ENCODE measurements at places on chromosomes 2 and 18. TPM values are rescaled to one million over a fixed set of nuclear protein-coding genes. Genes with fewer than 3 reads are reported as not detected.

TGFA gene
- 11.8 TPM for total RNA-seq

CLASP1 gene
- total RNA-seq: 72.7 TPM

ZNF385B gene
- 5.3 TPM for total RNA-seq

LYPD6 gene
- total RNA-seq: 10.0 TPM

CAPN10 gene
- 37.2 TPM for total RNA-seq

UGT1A8 gene
- not detected for total RNA-seq

BOLL gene
- total RNA-seq: not detected

CXCR1 gene
- total RNA-seq: 4.9 TPM

GKN1 gene
- not detected for total RNA-seq

CD207 gene
- total RNA-seq: 1.4 TPM

LDLRAD4 gene
- total RNA-seq: 27.1 TPM

DSC2 gene
- total RNA-seq: 7.4 TPM

ABCG5 gene
- not detected for total RNA-seq

PLGLB2 gene
- total RNA-seq: 4.8 TPM

TSPYL6 gene
- total RNA-seq: 0.13 TPM

MC5R gene
- total RNA-seq: not detected

SLC4A5 gene
- total RNA-seq: 12.6 TPM

WDR54 gene
- 14.0 TPM for total RNA-seq

COA5 gene
- total RNA-seq: 38.2 TPM

C2orf15 gene
- total RNA-seq: not detected

AQP12A gene
- not detected for total RNA-seq

DNER gene
- 0.71 TPM for total RNA-seq

All from sciatic nerve (tissue), 2 donors.